ENCODE measurements at places on chromosomes 1 and 21.

DNA sequence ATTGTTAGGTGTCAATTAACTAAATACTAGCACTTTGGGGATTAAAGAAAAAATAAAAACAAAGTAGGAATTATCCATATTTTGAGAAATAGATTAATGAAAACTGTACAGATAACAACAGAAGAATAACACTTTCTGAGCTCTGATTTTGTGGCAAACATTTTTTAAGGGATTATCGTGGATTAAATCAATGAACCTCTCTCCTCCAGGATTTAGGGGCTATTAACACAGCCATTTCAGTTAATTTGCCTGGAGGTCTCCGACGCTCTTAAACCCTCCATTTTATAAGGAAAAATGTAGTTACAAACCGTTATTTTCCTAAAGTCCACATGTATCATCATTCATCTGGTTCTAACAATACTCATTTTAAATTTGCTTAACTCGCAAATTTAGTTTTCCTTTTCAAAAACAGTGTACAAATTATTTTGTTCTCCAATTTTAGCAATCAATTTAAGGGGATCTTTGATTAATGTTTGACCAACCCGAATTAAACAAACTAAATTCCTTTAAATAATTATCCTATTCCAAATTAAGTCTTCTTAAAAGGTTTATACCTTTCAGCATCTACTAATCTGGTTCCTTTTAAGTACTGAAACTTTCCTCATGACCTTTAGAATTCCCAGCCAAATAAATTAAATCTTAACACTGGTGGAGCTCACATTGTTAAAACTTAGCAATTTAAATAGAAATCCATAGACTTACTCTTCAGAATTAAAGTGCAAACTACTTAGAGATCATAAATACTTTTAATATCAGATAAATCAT is 30.7 kb upstream of the RNF187 start:
- H3K36me3 ChIP-seq = peaks cover 9% of the 10 kb centered on the region
- peaks cover 49% of the 10 kb centered on the region for H3K4me1 ChIP-seq
- peak overlapping the region; percentile 99 for H3K4me3 ChIP-seq
- peaks cover 9% of the 10 kb centered on the region for H3K27me3 ChIP-seq
- DNase-seq = no peak
- H3K27ac ChIP-seq = peak overlapping the region; percentile 89

DNA sequence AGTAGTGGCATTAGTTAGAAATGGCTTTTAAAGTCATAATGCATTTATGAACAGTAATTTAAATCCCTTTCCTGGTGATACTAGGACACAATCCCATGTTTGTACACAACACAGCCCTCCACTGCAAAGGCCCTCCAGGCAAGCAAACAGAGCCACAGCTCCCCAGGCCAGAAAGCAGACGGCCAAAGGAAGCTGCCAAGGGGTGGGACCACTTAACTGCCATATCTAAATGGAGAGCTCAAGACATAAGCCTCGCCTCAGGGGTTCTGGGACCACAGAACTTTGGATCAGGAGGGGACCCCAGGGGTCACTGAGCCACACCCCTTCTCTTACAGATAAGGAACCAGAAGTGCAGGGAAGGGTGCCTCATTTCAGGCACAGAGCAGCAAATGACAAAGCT is 189.7 kb downstream of the KCNH1 start:
- H3K4me3 ChIP-seq = no peak overlapping the region
- no peak overlapping the region for H3K27ac ChIP-seq
- H3K27me3 ChIP-seq = peaks cover 20% of the 10 kb centered on the region
- DNase-seq = no peak
- H3K4me1 ChIP-seq = peaks cover 6% of the 10 kb centered on the region
- no peaks in the 10 kb centered on the region for H3K36me3 ChIP-seq

DNA sequence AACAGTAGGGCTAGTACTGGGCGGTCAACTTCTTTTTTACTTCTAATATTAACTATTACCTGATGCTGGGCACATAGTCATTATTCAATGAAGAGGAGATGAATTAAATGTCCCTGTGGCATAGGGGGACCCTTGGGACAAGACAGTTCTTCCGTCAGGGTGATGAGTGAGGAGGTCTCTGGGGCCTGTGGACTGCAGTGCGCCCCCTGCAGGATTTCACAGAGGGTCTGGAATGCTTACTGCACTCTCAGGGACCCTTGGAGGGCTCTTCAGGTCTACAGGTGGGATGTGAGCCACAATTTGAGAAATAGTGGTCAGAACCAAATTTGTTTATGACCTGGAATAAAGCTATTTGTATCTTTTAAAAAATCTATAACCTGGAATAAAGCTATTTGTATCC is 149.4 kb downstream of the FAM78B start:
- no peaks in the 10 kb centered on the region for H3K36me3 ChIP-seq
- no peak overlapping the region for H3K27ac ChIP-seq
- DNase-seq = no peak
- H3K4me3 ChIP-seq = no peak overlapping the region
- H3K27me3 ChIP-seq = peaks cover 29% of the 10 kb centered on the region

DNA sequence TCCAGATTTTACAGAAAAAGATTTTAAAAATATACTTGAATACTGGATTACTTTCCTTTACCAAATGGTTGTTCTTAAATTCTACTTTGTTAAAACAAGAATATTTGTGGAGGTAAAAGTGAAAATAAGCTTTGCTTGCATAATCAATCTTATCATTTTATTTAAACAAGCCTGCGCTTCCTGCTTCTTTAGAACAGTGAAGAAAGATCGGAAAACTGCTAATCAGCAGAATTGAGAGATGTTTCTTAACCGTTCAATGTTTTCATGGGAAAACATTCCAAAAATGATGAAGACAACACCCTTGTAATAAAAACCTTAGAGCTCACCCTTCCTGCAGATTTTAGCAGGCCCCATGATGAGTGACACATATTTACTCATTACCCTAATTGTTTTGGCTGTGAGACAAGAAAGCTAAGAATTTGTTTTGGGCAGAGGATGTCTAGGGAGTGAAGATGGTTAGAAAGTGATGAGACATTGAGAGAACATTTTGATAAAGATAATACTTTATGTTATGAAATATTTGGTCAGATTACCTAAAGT is 72.6 kb downstream of the TPR start:
- H3K36me3 ChIP-seq = no peaks in the 10 kb centered on the region
- no peak overlapping the region for H3K27ac ChIP-seq
- no peak for DNase-seq
- no peaks in the 10 kb centered on the region for H3K27me3 ChIP-seq
- H3K4me1 ChIP-seq = peaks cover 21% of the 10 kb centered on the region
- H3K4me3 ChIP-seq = no peak overlapping the region

GRCh38 chr1:61606448-61607312 is 118.3 kb downstream of the TM2D1 start:
- H3K4me1 ChIP-seq = no peaks in the 10 kb centered on the region
- H3K36me3 ChIP-seq = no peaks in the 10 kb centered on the region
- no peak overlapping the region for H3K27ac ChIP-seq
- DNase-seq = no peak
- no peak overlapping the region for H3K4me3 ChIP-seq
- no peaks in the 10 kb centered on the region for H3K27me3 ChIP-seq

GRCh38 chr1:32775640-32776337 is 41.4 kb downstream of the YARS1 start:
- H3K4me1 ChIP-seq = peaks cover 8% of the 10 kb centered on the region
- H3K27ac ChIP-seq = peak overlapping the region; percentile 65
- H3K36me3 ChIP-seq = peaks cover 10% of the 10 kb centered on the region

DNA sequence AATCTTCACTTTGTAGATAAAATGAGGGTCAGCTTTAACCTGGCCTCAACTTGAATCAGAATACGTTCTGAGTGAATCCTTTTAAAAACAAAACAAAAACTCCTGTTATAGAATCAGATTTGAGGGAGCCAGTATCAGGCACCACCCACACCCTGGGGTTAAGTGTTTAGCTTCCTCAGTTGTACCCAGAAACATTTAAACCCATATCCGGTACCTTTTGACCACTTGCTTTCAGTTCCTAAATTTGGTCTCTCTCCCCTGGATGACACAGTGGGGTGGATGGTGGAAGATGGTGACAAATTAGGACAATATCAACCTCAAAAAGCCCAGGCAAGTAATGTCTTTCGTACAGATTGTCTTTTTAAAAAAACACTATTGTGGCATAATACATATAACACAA is 10.4 kb downstream of the KLHDC7A start:
- no peak overlapping the region for H3K4me3 ChIP-seq
- no peak overlapping the region for H3K27ac ChIP-seq
- no peaks in the 10 kb centered on the region for H3K4me1 ChIP-seq
- no peaks in the 10 kb centered on the region for H3K36me3 ChIP-seq
- no peak for DNase-seq
- peaks cover 20% of the 10 kb centered on the region for H3K27me3 ChIP-seq

- no peaks in the 10 kb centered on the region for H3K36me3 ChIP-seq
- DNase-seq = no peak
- H3K27ac ChIP-seq = no peak overlapping the region
- peaks cover 5% of the 10 kb centered on the region for H3K4me1 ChIP-seq
- H3K27me3 ChIP-seq = no peaks in the 10 kb centered on the region
Observed at GRCh38 chr1:185533596-185533995, 200.6 kb upstream of the HMCN1 start.

DNA sequence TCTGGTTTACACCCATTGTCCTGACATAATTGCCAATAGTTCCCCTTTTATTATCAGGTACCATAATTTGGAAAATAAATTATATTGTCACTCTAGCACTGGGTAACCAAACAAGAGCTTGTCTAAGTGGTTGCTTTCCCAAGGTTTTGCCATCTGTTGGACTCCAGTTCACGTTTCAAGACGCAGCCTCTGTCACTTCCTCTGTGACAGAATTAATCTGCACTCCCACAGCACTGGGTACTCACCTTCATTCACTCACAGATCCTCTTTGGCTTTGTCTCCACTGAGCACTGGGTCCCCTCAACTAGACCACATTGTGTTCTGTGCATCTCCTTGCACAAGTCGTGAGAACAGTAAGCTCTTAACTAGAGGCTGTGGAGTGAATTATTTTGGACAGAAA is 123.6 kb upstream of the JUN start:
- H3K27ac ChIP-seq = no peak overlapping the region
- H3K27me3 ChIP-seq = no peaks in the 10 kb centered on the region
- peaks cover 17% of the 10 kb centered on the region for H3K4me1 ChIP-seq

DNA sequence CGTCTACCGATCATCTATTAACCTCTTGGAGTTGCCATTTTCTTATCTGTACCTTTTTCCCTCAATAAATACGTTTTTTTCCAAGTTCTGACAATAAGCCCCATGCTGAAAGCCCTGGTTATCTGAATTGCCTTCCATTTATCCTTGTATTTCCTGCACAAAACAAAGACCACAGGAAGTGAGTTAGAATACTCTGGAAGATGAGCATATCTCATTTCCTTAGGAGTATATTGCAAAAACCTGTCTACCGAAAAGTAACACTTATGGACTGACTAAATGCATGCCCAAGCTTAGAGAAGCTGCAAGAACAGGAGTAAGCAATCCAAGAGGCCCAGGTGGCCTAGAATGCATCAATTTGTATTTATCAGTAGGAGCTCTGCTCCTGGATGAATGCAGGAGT is 39.9 kb downstream of the DIRAS3 start:
- H3K27me3 ChIP-seq = peaks cover 2% of the 10 kb centered on the region
- H3K27ac ChIP-seq = no peak overlapping the region
- H3K4me3 ChIP-seq = no peak overlapping the region
- no peaks in the 10 kb centered on the region for H3K36me3 ChIP-seq
- no peak for DNase-seq

GRCh38 chr1:185083818-185084217 is 38.5 kb downstream of the RNF2 start:
- no peaks in the 10 kb centered on the region for H3K27me3 ChIP-seq
- H3K36me3 ChIP-seq = peaks cover 27% of the 10 kb centered on the region
- no peak overlapping the region for H3K4me3 ChIP-seq
- H3K4me1 ChIP-seq = peaks cover 50% of the 10 kb centered on the region
- H3K27ac ChIP-seq = no peak overlapping the region

DNA sequence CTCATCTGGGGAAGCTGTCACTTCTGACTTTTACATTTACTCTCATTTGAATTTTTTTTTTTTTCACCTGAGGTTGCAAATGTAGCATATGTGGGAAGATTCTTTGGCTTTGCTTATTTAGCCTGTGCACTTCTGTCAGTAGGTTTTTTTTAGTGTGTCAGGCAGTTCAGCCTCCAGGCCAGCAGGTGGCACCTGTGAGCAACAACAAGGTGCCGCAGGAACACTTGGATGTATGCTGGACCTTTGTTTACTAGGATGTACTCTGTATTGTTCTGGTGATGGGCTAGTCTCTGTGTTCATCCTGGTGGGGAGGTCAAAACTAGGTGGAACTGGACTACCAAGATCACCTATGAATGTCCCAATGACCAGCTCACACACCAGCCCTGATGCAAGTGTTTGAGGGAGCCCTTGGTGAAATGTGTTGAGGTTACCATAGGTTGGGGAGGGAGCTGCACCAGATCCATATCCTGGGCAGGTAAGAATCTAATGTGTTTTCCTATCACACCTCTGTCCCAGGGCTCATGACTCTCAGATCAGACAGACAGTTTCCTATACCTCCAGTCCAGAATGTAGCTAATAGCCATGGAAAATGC is 618.2 kb downstream of the BRINP3 start:
- no peak for DNase-seq
- H3K4me3 ChIP-seq = no peak overlapping the region
- H3K27ac ChIP-seq = no peak overlapping the region
- no peaks in the 10 kb centered on the region for H3K27me3 ChIP-seq

DNA sequence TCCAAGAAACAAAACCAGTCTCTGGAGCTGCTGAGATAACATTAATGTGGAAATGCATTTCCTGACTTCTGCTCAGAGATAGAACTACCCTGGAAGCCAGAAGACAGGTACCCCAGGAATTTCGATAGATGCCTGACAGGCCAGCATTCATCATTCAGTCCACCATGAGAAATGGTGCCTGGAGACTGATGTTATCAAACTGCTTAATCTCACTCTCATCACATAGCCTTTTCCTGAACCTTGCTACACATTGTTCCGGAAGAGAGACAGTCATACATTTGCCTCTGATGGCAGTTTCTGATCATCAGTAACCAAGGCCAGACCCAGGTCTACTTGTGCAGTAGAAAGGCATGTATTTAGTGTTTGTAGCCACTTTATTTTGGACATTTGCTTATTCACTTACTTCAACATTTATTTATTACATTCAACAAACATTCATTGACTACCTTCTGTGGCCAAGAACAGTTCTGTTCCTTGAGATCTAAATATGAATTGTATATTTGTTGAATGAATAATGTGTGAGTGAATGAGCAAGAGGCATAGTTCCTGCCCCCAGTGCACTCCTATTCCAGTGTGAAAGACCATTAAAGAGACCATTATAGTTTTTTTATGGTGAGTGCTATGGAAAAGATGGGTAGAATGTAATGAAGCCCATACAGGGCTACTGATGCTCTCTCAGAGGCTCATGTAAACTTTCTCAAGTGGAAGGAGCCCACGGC is 485.7 kb downstream of the NUF2 start:
- H3K27me3 ChIP-seq = no peaks in the 10 kb centered on the region
- no peak overlapping the region for H3K27ac ChIP-seq
- no peaks in the 10 kb centered on the region for H3K36me3 ChIP-seq
- no peak for DNase-seq
- no peak overlapping the region for H3K4me3 ChIP-seq

GRCh38 chr1:89594096-89594740 is 38.7 kb upstream of the LRRC8C start:
- H3K4me3 ChIP-seq = no peak overlapping the region
- H3K36me3 ChIP-seq = peaks cover 13% of the 10 kb centered on the region
- no peaks in the 10 kb centered on the region for H3K27me3 ChIP-seq
- no peak for DNase-seq
- no peak overlapping the region for H3K27ac ChIP-seq
